Mesenchymal stem cell (in vitro differentiated cells and primary cell): ENCODE measurements at places on chromosomes 3 and 15.

DNA sequence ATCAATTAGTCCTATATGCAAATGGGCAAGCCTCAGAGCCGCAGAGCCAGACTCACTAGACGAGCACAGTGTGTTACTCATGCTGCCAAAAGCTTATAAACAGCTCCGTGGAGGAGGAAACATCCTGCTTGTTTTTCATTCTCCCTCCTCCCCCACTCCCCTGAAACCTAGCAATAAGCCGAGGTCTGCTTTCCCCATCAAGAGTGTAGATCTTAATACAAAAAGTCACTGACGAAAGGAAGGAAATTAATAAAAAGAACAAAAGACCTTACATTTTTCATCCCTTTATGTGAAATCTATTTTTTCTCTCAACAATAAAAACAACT is 88.5 kb downstream of the XXYLT1 start:
- peak; percentile 92 for DNase-seq

DNA sequence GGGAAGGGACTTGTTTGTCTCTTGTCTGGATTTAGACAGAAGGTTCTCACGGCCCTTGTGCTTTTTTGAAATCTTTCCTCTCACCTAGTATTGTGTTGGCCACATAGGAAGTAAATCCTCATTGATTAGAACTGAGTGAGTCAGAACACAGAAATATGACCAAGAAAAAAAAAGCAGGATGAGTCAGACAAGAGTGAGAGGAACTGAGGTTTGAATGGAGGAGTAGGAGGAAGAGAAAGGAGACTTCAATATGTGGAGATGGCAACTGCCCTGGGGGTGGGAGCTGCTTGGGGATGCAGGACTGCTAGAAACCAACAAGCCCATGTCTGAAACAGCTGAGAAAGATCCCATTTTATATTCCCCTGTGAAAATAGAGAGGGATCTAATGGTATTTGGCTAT is 194.1 kb upstream of the ZBTB20 start:
- DNase-seq = peak; percentile 64

- no peak for DNase-seq
Observed at GRCh38 chr3:121661376-121661775, 673 bp upstream of the HCLS1 start.

DNA sequence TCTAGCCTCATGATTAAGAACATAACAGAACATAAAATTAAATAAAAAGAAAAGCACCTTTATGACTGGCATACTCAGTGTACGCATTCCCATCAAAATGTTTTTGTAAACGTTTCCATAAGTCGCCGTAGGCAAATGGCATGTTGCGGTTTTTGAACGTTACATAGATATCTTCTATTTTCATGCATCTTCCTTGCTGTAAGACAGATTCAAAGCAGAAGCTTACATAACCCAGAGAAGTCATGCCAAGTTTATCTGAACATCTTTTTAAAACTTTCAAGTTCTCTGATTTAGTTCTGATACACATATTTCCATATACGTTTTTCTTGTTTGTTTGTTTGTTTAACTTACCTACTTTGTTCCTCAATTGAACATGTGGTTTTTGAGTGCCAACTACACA is 388.6 kb downstream of the GABRG3 start:
- no peak for DNase-seq

- DNase-seq = no peak
Observed at GRCh38 chr3:4413467-4413866, 53.6 kb downstream of the SUMF1 start.

GRCh38 chr3:458653-459310 is 262.2 kb downstream of the CHL1 start:
- no peak for DNase-seq

- DNase-seq = no peak
Observed at GRCh38 chr3:13107661-13108060, 34.4 kb upstream of the IQSEC1 start.

- DNase-seq = no peak
Observed at GRCh38 chr3:42730706-42731420, 28.3 kb upstream of the HHATL start.

- no peak for DNase-seq
Observed at GRCh38 chr15:69119683-69120395, 40.6 kb upstream of the GLCE start.

- no peak for DNase-seq
Observed at GRCh38 chr3:173762501-173762900, 365.0 kb downstream of the NLGN1 start.

DNA sequence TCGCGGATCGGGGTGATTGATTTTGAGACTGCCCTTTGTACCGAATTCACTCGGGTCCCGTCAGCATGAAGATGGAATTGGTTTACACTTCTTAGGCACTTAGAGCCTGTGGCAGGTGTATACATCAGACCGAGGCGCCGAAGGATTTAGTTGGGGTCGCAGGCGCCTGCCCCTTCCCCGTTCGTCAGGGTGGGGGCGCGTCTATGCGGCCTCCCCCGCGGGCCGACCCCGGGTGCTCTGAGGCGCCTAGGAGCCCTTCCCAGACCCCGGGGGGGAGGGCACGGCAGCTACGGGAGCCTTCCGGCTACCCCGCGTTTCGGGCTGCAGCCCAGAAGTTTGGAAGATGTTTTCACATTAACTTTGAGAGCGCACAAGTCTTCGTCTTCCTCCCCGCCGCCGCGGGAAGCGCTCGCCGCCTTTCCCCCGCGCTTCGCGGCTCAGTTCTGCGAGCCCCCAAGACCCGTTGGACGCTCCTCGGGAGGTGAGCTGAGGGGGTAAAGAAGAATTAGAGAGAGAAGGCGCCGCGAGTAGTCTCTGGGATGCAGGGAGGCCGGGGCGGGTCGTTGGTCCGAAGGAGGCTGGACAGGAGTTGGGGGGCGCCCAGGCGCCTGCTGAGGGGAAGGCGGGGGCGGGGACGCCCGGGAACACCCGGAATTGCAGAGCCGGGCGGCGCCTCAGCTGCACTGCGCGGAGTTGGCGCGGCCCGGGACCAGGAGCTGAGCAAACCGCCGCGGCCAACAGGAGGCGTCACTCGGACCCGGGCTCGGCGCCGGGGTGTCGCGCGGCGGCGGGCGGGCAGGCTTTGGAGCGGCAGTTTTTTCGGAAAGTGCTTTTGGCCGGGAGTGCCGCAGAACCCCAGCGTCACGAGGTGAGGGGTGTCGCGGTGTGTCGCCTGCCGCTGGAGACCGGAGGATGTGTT is 780 bp downstream of the TIPARP start:
- peak; percentile 60 for DNase-seq

GRCh38 chr3:43627360-43627759 is 5.5 kb upstream of the ANO10 start:
- no peak for DNase-seq

DNA sequence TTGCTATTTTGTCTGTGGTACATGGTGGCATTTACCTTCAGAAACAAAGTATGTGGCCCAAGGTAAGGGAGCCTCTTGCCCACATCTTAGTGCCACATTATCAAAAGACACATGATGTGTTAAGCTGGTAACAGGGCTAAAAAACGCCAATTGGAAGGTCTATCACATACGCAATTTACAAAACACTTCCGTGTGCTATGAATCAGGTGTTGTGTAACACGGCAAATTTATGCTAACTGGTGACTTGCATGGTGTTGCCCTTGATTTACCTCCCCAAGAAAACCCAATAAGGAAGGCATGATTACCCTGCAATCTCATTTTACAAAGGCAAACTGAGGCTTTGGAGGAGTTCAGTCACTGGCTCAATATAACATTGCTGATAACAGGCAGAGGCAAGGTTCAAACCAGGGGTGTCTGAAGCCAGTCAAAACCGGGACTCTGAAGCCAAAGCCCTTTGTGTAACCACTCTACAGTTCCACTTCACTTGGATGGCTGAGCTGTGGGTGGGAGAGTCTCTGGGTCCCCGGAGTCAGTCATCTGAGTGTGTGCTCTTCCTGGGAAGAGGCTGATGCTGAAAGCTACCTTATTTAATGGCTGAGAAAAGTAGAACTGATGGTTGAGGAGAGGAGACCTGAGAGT is 103.9 kb upstream of the BCL6 start:
- DNase-seq = no peak

DNA sequence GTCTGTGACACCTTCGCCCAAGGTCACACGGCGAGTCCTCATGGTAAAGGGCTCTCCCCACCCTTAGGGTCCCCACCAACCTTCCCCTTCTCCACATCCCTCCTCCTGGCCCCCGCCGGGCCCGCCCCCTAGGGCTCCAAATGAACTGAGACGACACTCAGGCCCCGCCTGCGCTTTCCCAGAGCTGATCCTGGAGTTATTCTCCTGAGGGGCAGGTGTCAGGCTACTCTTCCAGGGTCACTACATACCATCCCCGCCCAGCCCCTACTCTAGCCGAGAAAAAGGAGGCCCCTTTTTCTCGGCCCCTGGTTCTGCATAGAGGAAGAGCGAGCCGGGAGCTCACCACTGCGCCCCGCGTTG is 292 bp downstream of the USP4 start:
- DNase-seq = peak; percentile 50

DNA sequence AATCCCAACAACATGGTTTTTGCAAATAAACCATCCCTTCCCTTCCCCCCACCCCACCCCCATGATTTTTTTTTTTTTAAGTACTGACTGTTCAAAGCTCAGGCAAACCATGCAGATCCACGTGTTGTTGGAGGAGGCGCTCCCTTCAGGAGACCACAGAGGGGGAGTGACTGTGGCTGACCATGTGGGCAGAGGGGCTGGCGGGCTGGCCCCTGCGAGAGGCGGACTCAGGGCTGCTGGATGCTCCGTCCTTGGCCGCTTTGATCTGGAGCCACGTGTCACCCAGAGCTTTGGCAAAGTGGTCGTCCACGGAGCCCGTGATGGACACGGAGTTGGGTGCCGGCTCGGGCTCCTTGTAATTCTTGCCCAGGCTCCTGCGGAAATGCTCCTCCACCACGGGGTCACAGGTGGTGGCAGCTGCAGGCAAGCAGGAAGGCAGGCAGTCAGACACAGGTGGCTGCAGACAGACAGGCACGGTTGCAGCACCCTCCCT is 85.3 kb downstream of the VGLL4 start:
- no peak for DNase-seq

- no peak for DNase-seq
Observed at GRCh38 chr3:142633073-142633472, 36.9 kb downstream of the PLS1 start.

DNA sequence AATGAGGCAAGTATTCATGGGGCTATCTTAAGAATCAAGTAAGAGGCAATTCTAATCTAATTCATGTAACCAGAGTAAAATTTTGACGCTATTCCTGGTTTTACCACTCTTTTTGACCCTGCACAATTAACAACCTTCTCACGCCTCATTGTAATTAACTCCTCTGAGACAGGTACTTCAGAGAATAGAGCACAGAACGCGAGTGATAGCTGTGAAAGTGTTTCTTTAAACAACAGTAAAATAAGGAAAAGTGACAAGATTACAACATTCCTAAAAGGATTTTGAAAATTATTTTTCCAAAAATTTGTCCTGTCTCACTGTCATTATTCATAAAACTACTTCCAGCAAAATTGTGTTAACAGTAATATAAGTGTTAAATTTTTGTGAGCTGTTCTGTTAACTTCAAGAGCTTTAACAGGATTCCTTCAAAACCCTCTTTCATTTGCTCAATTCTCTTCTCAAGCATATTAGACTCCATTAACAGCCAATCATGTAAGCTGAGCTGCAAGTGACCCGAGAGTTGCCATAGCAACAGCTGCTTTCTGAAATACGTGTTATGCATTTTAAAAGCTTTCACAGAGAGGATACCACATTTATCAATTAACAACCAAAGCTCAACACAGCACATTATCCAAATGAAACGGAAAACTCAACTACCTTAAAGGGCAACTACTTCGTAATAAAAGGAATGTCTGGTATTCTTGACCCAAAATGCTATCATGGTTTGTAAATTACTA is 93.1 kb downstream of the STAG1 start:
- peak; percentile 65 for DNase-seq

- DNase-seq = no peak
Observed at GRCh38 chr3:157104928-157105652, 54.9 kb downstream of the CCNL1 start.

GRCh38 chr3:192816351-192816750 is 89.0 kb upstream of the FGF12 start:
- peak; percentile 71 for DNase-seq

DNA sequence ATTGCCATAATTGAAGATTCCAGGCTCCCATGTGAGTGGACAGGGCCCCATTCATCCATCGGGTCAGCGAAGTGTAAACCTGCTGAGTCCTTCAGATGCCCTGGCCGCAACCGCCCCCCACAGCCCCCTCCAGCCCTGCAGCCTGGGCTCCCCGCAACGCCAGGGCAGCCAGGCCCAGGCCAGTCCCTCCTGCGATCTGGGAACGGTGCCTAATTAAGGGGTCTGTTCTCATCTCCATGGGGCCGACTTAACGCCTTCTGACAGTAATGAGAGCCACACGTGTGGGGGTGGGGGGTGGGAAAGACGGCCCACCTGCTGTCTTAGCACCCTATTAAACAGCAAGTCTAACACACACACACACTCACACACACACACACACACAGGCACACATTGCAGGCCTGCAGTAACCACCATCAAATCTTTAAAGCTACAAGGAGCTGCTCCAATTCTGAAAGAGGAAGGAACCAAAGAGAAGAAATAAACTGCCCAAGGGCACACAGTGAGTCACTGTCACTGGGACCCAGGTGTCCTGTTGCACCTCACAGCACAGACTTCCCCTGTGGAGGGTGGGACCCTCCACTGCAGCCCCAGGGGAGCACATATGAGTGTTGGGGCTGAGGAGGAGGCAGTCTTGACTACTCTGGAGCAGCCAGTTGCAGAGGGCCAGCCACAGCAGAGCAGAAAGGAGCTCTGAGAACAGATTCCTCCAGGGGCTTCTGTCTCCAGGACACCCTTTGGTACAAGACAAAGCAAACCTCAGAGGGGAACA is 31.8 kb upstream of the HES1 start:
- no peak for DNase-seq
